ENCODE measurements at places on chromosomes 5 and 9. TPM values are rescaled to one million over a fixed set of nuclear protein-coding genes. Genes with fewer than 3 reads are reported as not detected.

GRCh38 chr5:73497497-73498056, 665 bp upstream of the BTF3 start:
- H3K4me3 ChIP-seq: peak overlapping the region; percentile 94
- no peak for DNase-seq
- peak overlapping the region; percentile 85 for H3K27ac ChIP-seq
- H3K27me3 ChIP-seq: no peaks in the 10 kb centered on the region

- H3K36me3 ChIP-seq: no peaks in the 10 kb centered on the region
- H3K27ac ChIP-seq: no peak overlapping the region
- peak; percentile 49 for DNase-seq
- H3K27me3 ChIP-seq: peaks cover 87% of the 10 kb centered on the region
Observed at GRCh38 chr9:14347406-14348122, 33.6 kb upstream of the NFIB start.

- H3K36me3 ChIP-seq: no peaks in the 10 kb centered on the region
- no peaks in the 10 kb centered on the region for H3K4me1 ChIP-seq
- DNase-seq: no peak
- H3K27me3 ChIP-seq: no peaks in the 10 kb centered on the region
- no peak overlapping the region for H3K27ac ChIP-seq
- H3K4me3 ChIP-seq: no peak overlapping the region
Observed at GRCh38 chr5:115024922-115025321, 144.8 kb downstream of the TRIM36 start.

GRCh38 chr9:135906291-135907005, 898 bp downstream of the CAMSAP1 start:
- H3K27ac ChIP-seq: peak overlapping the region; percentile 15
- H3K4me1 ChIP-seq: peaks cover 27% of the 10 kb centered on the region
- peaks cover 7% of the 10 kb centered on the region for H3K36me3 ChIP-seq
- DNase-seq: peak; percentile 71

- DNase-seq: no peak
- H3K27me3 ChIP-seq: no peaks in the 10 kb centered on the region
- no peak overlapping the region for H3K4me3 ChIP-seq
- H3K27ac ChIP-seq: no peak overlapping the region
- peaks cover 34% of the 10 kb centered on the region for H3K4me1 ChIP-seq
Observed at GRCh38 chr9:120944434-120944843, 17.8 kb upstream of the TRAF1 start.

DNA sequence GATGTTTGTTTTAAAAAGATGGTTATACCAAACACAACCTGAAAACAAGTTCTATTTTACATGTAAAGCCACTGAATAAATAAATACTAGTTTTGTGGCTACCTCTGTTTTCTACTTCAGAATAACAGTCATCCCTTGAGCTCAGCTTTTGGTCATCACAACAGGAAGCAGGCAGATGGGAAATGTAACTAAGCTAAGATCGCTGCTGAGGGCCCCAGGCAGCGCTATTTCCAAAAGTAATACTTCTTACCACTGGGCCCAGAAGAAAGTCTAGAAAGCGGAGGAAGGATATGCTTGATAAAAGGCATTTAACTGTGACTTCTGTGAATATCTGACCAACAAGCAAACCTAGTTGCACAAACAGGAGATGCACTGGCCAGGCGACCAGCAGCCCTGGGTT, 61.4 kb downstream of the SERINC5 start:
- no peak overlapping the region for H3K4me3 ChIP-seq
- DNase-seq: no peak
- H3K4me1 ChIP-seq: peaks cover 20% of the 10 kb centered on the region
- H3K36me3 ChIP-seq: no peaks in the 10 kb centered on the region
- no peaks in the 10 kb centered on the region for H3K27me3 ChIP-seq

DNA sequence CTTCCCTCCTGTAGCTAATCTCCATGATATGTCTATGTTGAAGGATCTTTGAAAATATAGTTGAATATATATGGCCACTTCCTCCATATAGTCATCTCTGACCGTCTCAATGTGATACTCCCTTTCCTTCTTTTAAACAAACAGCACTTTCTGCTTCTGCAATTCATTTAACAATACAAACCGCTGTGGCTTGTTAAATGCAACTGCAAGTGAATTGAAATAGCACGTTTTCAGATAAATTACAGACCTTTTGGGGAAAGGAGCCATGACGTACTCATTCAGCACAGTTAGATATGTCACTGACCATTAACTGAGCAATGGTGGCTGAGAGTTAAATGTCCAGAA, 82.5 kb downstream of the FBXO38 start:
- DNase-seq: no peak
- H3K36me3 ChIP-seq: no peaks in the 10 kb centered on the region
- H3K27me3 ChIP-seq: no peaks in the 10 kb centered on the region
- H3K27ac ChIP-seq: no peak overlapping the region

- peak overlapping the region; percentile 32 for H3K27ac ChIP-seq
- H3K36me3 ChIP-seq: no peaks in the 10 kb centered on the region
- no peaks in the 10 kb centered on the region for H3K27me3 ChIP-seq
Observed at GRCh38 chr9:92378865-92379560, 25.4 kb downstream of the OGN start.

GRCh38 chr9:38334234-38334633, 58.3 kb upstream of the ALDH1B1 start:
- no peak overlapping the region for H3K4me3 ChIP-seq
- DNase-seq: no peak
- peaks cover 5% of the 10 kb centered on the region for H3K4me1 ChIP-seq
- no peak overlapping the region for H3K27ac ChIP-seq

GRCh38 chr9:87189006-87189405, 241.7 kb upstream of the GAS1 start:
- H3K36me3 ChIP-seq: no peaks in the 10 kb centered on the region
- H3K27ac ChIP-seq: no peak overlapping the region
- no peaks in the 10 kb centered on the region for H3K27me3 ChIP-seq
- H3K4me1 ChIP-seq: peaks cover 30% of the 10 kb centered on the region
- no peak for DNase-seq

The DMRT3 gene
- total RNA-seq: not detected

The RXRA gene
- total RNA-seq: 26.1 TPM

The PITX1 gene
- total RNA-seq: not detected

The MYORG gene
- 0.13 TPM for total RNA-seq

The LPAR1 gene
- 90.8 TPM for total RNA-seq

The PDE6A gene
- total RNA-seq: not detected

The C9orf50 gene
- total RNA-seq: not detected
